Muscle of back (tissue), 13 donors: ENCODE measurements at places on chromosomes 7 and 10. TPM values are rescaled to one million over a fixed set of nuclear protein-coding genes. Genes with fewer than 3 reads are reported as not detected.

DNA sequence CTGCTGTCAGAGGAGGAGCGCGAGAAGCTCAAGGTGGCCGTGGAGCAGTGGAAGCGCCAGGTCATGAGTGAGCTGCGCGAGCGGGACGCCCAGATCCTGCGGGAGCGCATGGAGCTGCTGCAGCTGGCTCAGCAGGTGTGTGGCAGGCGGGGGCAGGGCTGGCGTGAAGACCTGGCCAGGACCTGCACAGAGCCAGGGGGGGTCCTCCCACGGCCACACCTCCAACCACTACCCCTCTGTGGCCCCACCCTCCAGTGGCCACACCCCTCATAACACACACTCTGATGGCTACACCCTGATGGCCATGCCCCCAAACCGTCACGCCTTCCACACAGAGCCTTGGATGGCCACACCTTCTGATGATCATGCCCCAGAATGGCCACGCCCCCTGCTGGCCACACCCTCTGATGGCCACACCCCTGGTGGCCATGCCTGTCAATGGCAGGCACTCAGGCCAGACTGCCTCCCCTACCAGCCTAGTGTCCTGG is 23.4 kb upstream of the DPYSL4 start:
- no peak for DNase-seq

- DNase-seq: no peak
Observed at GRCh38 chr7:118737935-118738334, 513.4 kb downstream of the ANKRD7 start.

DNA sequence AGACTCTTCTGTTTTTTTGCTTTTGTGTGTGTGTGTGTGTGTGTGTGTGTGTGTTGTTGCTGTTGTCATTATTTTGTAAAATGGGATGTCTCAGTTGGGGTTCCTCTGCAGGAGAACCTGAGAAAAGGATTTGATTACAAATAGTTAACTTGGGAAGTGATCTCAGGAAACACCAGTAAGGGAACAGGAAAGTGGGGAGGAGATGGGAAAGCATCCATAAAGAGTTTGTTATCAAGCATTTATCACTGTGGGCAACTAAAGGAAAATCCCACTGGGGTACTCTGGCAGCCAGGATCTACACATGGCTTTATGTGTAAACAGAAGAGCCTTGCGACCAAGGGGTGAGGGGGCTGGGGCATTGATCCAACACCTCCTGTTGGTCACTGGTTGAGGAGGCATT is 485.4 kb downstream of the KCNMA1 start:
- DNase-seq: no peak

DNA sequence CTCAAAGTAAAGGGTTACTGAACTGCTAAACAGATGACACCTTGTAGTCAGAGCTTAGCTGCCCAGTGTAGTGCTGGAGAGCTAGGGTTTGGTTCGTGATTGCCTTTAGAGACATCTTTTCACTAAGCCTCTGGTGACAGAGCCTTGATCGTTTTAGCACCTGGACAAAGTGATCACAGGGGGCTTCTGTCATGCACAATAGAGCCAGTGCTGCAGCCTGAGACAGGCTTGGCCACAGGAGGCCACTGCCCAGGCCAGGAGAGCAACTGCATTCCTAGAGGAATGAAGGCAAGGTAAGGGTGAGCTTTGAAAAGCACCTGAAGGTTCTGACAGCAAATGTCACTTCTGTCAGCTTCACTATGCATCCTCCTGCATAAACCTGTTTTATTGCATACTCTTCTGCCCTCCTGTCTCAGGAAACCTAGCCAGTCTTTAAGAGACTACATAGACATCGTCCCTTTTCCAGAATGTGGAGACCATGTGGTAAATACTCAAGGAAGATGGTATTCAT is 122.9 kb downstream of the NPY start:
- DNase-seq: no peak

DNA sequence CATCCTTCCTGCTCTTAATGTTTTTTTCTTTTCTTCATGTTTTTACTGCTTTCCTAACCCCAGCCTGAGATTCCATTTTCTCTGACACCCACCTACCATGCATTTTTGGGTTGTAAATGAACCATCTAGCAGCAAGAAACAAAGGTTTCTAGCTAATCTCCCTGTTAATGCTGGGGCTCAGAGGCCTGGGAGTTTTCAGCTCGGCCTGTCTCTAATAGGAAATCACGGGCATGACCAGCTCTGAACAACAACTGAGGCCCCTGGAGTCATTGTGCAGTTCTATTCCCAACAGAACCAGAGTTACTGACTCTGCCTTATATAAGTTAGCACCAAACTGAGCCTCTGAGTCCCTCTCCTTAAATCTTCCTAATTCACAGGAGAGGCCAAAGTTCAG is 134.8 kb downstream of the CFAP58 start:
- no peak for DNase-seq

DNA sequence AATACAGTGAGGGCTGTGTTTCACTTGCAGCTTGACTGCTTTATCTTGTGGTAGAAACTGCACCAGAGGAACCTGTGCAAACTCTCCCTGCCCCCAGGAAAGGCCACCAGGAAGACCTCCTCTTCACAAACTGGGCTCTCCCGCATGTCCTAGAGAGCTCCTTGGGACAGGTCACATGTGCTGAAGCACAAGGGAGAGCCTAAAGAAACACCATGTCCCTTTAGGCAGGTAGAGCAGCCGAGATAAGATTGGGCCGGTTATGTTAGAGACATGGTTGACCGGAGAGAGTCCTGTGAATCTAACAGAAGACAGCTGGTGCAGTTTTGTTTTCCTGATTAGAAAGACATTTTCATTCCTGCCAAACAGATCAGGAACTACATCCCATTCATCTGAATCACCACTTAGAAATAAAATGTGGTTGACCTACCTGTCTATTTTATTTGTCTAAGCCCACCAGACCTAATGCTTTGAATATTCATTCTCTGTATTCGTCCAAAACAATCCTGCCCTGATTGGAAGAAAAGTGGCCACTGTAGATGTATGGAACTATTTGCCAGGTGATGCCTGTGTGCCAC is 224.1 kb downstream of the GLI3 start:
- no peak for DNase-seq

Gene CPXM2
- polyA plus RNA-seq: 1.3 TPM
